ENCODE measurements at places on chromosomes 7 and 10.

GRCh38 chr10:130801784-130802183, 509.7 kb downstream of the TCERG1L start:
- DNase-seq: no peak

GRCh38 chr7:117118579-117119180, 165.4 kb downstream of the ST7 start:
- no peak for DNase-seq

DNA sequence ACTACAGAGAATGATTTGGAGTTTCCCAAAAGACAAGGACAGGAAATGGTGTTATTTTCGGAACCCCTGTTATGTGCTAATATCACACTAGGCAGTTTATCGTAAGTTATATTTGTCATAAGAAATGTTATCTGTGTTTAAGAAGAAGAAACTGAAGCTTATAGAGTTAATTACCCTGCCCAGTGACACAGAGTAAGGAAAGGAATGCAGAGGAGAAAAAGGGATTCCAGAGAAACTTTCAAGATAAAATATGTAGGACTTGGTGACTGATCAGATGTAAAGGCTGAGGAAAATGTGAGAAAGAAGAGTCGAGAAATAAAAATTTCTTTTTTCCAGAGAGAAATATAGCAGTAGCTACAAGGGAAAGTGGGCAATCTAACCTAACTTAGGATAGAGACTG, 63.5 kb upstream of the ZNF746 start:
- DNase-seq: no peak

DNA sequence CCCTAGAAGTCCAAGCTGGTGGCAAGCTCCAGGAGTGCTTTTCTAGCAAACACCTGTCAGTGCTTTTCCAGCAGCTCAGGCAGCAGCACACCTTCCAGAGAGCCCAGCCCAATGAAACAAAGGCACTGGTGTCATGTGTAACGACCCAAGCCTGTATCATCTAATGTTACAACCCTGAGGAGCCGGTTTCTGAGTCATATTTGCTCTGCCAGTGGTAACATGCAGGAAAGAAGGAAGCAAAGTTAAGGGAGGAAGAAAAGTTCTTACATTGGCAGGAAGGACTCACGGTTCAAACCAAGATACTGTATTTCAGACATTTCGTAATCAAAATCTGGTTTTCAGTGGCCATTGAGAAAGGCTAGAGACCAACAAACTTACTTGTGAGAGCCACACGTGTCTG, at the start of gene ANKRD22:
ANKRD22 (minus strand) TSS at position 139 of the 400 bp plus-strand sequence. CDS start 237 bp downstream, outside the sequence.
- DNase-seq: peak; percentile 86

DNA sequence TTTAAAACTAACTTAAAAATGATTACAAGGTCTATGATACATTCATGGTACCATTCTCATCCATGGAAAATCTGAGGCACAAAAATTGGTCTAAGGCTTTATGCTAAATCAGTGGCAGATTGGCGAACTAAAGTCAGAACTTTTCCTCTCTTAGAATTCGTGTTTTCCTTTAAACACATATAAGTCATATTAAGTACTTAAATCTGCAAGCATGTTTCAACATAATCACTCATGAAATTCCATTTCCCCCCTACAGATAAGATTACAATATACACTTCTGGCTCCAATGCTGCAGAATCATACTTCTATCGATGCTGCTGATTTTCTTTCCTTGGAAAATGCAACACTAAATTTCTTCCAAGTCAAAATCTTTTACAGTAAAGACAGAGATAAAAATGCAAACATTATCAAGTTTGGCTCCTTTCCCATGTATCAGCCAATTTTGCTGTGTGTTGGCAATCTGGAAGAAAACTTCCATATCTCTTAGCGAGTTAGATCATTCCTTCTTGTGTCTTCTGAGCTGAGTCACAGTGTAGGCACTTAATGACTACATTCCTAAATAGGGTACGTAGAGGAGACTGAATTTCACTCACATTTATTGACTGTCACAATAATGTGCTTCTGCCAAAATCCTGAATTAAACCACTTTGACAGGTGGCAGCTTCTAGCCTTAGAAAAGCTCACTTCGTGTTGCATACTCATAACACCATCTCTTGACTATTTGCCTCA, 76.4 kb upstream of the LRRC17 start:
- DNase-seq: no peak
